ENCODE measurements at places on chromosomes 4 and X. TPM values are rescaled to one million over a fixed set of nuclear protein-coding genes. Genes with fewer than 3 reads are reported as not detected.

The CFP gene
- total RNA-seq = 3.3 TPM

The PHOX2B gene
- not detected for total RNA-seq

The SERPINA7 gene
- not detected for total RNA-seq

The GLRA3 gene
- 9.1 TPM for total RNA-seq

- H3K36me3 ChIP-seq = no peaks in the 10 kb centered on the region
- H3K27ac ChIP-seq = no peak overlapping the region
- no peaks in the 10 kb centered on the region for H3K27me3 ChIP-seq
- no peak overlapping the region for H3K4me3 ChIP-seq
- no peaks in the 10 kb centered on the region for H3K4me1 ChIP-seq
Observed at GRCh38 chr4:186792728-186793366, 69.2 kb upstream of the FAT1 start.

DNA sequence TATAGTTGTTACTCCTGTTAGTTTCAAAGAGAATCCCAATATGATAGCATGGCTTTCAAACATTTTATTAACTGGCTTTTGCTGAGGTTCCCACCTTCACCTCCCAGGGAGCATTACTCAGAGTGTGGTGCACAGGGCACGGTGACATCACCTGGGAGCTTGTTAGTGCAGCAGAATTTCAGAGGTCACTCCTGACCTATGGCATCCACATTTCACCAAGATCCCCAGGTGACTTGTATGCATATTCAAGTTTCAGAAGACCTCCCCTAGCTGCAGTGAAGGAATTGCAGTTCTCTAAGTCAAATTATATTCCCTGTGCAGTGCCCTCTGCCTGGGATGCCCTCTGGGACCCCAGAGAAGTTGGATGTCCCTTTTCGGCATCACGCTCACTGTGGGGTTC is 29.7 kb upstream of the LNX1 start:
- H3K27me3 ChIP-seq = no peaks in the 10 kb centered on the region
- H3K27ac ChIP-seq = no peak overlapping the region
- no peaks in the 10 kb centered on the region for H3K4me1 ChIP-seq

Measured in breast epithelium (tissue), 4 donors.